NCI-H2081 (cell line): ENCODE measurements at places on chromosomes 2 and 18.

- no peak for DNase-seq
Measured at GRCh38 chr2:212726403-212726802, 187.8 kb upstream of the ERBB4 start.

- DNase-seq, result no peak
Measured at GRCh38 chr2:190311893-190312634, 7.6 kb downstream of the HIBCH start.

DNA sequence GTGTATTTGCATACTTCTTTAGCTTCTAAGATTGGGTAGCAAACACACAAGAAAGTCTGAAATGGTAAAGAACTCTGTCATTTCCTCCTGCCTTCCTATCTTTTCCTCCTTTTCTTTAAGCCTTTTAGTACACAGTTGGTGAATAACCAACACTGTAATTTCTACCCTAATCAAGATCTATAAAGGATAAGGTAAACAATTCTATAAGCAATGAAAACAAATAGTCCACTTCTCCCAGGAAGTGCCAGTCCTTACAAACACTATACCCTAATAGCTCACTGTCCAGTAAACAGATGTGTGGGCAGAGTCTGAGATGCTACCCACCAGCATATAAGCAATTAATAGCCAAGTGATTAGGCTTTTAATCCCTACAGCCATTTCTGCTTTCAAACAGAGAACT, 81.0 kb upstream of the TFCP2L1 start:
- DNase-seq, result no peak

- no peak for DNase-seq
Measured at GRCh38 chr18:27164905-27165304, 20.2 kb downstream of the CHST9 start.

- DNase-seq, result no peak
Measured at GRCh38 chr2:216858312-216858711, 1.6 kb downstream of the TNP1 start.

GRCh38 chr2:218658671-218659257, 659 bp downstream of the ZNF142 start:
- peak; percentile 30 for DNase-seq

- DNase-seq, result no peak
Measured at GRCh38 chr18:12772111-12772510, 69.3 kb downstream of the PSMG2 start.

DNA sequence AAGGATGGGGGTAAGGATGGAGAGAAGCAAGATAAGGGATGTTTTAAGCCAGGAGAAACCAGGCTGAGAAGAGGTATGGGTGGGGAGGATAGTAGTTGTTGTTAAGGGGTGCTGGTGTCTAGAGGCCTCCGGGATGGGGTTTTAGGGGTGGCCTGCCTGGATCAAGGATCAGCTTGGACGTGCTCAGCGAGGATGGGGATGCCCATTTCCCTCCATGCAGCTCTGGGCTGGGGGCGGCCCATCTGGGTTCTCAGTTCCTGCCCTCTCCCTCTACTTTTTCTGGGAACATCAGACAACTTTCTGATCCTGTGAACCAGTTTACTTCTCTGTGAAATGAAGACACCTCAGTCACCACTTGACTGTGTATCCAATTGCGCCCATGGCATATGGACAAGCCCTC, 10.1 kb downstream of the B3GNT2 start:
- DNase-seq, result no peak

- DNase-seq, result peak; percentile 84
Measured at GRCh38 chr2:218301176-218301819, 9.0 kb upstream of the TMBIM1 start.

DNA sequence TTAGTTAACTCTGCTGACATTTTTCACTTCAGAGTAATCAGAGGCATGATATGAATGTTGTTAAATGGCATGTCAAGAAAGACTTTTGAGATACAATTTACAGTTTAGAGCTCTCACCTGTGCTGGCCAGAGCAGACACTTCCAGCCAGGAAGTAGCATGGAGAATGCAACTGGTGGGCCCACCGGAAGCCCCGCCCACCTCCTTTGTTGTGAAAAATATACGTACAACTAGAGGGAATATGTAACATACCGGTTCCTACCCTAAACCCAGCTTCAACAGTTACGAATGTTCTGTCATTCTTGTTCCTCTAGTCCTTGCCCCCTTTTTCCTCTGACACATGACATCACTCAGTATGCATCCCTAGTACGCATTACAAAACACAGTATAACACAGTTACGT, 70.2 kb upstream of the ITM2C start:
- no peak for DNase-seq

GRCh38 chr18:72692086-72692485, 147.9 kb upstream of the CBLN2 start:
- peak; percentile 88 for DNase-seq

- no peak for DNase-seq
Measured at GRCh38 chr2:172740856-172741255, 5.2 kb downstream of the RAPGEF4 start.

GRCh38 chr2:211144078-211144477, 587.7 kb downstream of the CPS1 start:
- no peak for DNase-seq

- peak; percentile 43 for DNase-seq
Measured at GRCh38 chr2:219689676-219690628, 62.5 kb downstream of the SLC4A3 start.

- no peak for DNase-seq
Measured at GRCh38 chr2:113041871-113042270, 10.8 kb downstream of the IL36B start.

GRCh38 chr18:36993068-36993467, 164.1 kb downstream of the KIAA1328 start:
- no peak for DNase-seq

DNA sequence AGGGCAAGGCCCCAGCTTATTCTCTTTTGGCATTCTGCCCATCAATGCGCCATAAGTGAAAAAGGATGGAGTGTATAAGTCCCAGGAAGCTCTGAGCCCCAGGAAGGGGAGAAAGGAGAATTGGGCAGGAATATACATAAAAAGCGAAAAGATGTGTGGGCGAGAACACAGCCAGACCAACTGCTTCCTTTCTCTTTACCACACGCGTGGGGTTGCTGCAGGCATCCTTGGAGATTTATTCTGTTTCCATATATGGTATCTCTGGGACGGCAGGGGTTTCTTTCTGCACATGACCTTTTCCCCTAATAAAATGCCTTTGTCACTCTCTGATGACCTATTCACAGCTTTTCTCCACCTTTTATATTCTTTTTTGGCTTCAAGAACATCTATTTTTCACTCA, 440.5 kb downstream of the NBAS start:
- DNase-seq, result peak; percentile 11

GRCh38 chr2:225100856-225101294, 58.6 kb upstream of the DOCK10 start:
- no peak for DNase-seq

DNA sequence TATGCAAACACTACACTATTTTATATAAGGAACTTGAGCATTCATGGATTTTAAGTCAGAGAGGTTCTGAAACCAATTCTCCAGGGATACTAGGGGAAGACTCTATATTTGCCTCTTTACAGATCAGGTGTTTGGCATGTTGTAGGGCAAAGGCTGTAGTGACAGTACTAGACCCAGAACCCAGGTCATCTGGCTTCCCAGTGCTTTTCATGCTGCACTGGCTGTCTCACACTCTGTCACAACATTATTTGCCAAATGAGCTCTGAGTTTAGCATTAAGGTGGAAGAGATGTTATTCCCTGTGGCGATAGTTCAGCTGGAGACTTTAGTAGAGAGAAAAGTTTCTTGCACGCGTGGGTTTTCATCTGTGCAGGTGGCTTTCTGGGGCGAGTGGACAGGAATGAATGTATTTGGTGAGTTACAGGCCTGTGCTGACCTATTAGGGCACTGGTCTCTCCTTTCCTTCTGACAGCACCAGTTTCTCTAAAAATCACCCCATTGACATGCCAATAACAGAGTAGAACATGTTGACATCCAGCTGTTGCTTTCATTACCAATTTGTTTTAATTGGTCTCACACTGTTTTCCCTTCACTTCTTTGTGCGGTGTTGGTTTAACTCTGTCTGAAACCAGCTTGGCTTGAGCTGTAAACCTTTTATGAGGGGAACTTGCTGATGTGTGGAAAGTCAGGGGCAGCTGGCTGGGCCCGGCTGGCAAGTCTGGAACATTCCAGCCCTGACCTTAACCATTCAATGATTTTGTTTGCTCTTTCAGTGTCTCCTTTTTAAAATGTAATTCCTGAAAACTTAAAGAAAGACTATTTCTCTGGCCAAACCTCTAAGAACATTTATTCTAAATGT, 643.0 kb upstream of the FAM98A start:
- DNase-seq, result no peak

- no peak for DNase-seq
Measured at GRCh38 chr2:46331109-46331766, 34.0 kb downstream of the EPAS1 start.

- no peak for DNase-seq
Measured at GRCh38 chr2:134324947-134325346, 71.1 kb downstream of the MGAT5 start.

DNA sequence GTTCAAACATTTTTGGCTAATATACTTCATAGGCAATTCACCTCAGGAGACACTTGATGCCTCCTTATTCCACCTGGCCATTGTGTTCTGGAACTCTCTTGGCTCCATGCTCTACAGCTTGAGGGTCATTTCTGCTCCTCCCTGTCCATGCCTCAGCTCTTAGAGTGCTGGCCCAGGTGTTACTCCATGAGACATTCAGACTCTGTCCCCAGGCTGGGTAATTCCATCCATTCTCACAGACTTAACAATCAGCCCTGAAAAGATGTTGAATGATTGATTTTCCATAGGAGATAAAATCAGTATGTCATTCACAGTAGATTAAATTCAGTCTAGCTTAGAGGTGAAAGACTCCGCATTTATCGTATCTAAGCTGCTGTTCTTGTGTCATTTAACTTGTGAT, 168.6 kb upstream of the CWC22 start:
- no peak for DNase-seq
